Activated CD4-positive, alpha-beta T cell treated with anti-CD3 and anti-CD28 coated beads for 48 hours (primary cell): ENCODE measurements at places on chromosomes 1 and 21.

DNA sequence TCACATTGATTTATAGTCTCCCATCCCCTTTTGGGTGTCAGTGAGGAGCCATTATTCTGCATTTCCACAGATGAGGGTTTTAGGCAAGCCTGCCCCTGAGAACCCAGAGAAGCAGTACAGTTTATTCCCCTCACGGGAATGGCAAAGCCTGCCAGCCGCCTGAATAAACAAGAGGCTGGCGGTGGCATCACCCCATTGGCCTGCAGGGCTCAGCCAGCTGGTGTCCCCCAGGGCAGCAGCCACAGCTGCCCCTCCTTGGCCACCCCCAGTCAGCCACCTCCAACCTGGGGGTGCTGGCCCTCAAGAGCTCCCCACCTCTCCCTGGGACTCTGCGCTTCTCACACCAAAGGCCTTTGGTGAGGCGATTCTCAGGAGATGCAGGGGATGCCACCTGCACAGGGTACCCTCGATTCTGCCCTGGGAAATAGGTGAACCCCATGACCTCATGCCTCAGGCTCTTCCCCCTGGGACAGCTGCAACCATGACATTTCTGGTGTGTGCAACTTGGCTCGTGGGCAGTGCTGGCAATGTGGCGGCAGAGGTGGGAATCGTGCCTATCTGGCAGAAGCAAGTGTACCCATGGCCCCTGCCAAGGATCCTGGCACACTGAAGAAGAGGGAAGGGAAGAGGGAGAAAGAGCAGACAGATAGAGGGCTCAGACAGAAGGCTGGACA lies 14.0 kb downstream of the OLFML2B start:
- no peak for DNase-seq

DNA sequence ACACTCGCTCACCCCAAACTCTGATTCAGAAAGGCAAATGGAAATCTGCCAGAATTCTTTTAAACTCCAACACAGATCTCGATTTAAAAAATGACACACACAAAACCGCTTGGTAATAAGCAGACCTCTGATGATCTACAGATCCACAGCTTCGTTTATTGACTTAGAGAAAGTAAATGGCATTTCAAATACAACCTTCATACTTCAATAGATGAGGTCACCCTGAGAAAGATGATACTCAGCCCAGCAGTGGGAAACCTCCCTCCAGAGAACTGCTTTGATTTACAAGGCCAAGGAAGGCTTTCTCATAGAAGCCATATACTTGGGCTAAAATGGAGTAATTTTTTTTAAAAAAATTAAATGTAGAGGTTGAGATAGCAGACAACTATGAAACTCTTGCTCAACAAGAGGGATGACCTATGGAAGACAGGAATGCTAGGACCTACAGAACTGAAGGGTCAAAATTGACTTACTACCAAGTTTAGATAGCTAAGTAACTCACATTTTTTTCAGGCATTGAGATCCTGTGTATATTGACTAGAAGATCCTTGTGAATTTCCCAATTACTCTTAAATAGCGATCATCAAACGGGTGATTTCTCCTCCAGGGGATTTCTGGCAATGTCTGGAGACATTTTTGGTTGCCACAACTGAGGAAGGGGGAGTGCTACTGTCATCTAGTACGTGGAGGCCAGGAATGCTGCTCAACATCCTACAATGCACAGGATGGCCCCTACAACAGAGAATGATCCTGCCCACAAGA lies 143.9 kb downstream of the CLIC6 start:
- no peak for DNase-seq

GRCh38 chr1:211939876-211940468 lies 95.4 kb downstream of the INTS7 start:
- peak; percentile 73 for DNase-seq

DNA sequence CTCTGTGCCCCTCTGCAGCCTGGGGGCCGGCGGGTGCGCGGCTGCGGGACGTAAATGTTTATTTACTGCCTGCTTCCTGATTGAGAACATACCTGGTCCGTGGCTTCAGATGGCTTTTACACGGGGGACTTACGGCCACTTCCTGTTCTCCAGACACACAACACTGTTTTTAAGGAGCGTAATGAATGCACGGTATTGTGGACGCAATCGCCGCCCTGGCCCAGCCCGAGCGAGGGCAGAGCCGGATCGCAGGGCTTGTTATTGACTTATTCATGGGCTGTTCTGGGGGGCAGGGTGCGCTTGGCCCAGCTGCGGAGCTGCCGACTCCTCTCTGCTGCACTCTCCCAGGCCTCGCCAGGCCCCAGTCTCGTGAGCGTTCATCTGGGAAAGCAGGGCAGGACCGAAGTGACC lies 52.8 kb upstream of the ACTRT2 start:
- DNase-seq: no peak

DNA sequence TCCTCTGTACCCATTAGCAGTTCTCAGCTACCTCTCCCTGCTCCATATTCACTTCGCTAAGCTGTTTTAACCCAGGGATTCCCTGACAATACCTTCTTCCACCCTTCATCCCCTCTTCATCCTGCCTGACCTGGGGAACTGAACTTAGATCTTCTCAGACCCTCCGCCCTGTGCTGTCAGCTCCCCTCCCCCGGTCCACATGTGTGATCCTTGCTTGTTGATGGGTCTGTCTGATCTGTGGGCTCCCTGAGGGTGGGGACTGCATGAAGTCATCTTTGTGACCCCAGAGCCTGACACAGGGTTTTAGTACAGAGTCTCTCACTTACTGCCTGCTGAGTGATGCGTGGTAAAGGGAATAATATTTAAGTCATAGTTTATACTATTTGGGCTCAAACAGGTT lies 11.8 kb downstream of the CHAF1B start:
- DNase-seq: no peak

GRCh38 chr1:211259638-211260126 lies 516 bp downstream of the RCOR3 start:
- DNase-seq: no peak

GRCh38 chr1:204520834-204521709 lies 4.9 kb downstream of the MDM4 start:
- DNase-seq: peak; percentile 58

DNA sequence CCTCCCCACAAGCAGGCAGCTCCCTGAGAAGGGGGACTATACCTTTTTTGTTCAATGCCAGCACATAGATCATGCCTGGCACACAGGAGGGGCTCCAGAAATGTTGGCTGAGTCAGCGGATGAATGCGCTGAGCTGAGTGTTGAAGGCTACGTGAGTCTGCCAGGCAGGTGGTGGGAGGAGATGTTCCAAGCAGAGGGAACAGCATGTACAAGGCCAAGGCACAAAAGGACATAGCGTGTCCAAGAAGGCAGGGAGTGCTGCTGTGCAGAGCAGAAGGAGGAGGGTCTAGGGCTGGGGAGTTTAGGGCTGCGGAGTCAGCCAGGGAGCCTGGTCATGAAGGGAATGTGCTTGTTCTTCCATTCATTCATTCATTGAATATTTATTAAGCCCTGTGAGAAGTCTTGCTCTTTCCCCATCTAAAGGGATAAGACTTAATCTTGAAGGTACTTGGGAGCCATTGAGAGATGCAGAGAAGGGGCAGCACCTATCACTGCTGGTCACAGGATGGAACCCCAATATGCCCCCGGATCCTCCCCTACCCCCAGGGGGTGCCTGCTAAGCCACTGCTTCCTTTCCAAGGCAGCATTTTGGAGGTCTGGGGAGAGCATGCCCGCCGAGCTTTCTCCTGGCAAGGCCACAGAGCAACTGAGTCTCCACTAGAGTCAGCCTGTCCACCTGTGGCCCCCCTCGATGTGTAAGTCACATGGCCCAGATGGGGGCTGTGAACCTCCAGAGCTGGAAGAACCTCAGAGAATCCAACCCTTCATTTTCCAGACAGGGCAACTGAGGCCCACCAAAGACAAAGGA lies 31.2 kb upstream of the LAPTM5 start:
- DNase-seq: no peak

GRCh38 chr21:27741736-27742135 lies 774.8 kb upstream of the ADAMTS5 start:
- DNase-seq: no peak

DNA sequence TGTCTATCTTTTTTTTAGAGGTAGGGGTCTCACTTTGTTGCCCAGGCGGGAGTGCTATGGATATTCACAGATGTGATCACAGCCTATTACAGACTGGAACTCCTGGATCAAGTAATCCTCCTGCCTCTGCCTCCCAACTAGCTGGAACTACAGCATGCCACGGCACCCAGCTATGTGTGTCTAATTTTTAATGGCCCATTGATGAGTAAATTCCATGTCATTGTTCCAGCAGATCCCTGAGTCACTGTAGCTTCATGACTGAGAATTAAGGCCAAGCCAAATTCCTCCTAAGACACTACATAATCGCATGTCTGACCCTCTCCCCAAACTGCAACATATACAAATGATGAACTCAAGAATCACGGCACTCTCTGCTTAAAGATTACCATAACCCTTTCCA lies 84.2 kb upstream of the RGS2 start:
- DNase-seq: no peak

DNA sequence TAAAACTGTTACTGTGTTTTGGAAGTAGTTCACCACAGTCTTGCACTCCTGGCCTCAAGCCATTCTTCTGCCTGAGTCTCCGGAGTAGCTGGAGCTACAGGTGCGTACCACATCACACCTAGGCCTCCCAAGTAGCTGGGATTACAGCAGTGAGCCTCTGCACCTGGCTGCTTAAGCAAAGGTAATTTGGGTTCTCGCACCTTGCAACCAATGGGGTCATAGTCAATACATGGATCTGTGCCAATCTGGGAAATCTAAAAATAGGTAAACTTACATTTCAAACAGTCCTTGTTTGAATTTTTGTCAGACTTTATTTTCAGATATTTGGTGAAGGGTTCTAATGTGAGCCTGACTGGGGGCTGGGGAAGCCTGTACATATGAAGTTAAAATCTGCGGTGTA lies 466.5 kb downstream of the PCP4 start:
- no peak for DNase-seq

GRCh38 chr1:183226963-183227362 lies 40.9 kb downstream of the LAMC2 start:
- no peak for DNase-seq

DNA sequence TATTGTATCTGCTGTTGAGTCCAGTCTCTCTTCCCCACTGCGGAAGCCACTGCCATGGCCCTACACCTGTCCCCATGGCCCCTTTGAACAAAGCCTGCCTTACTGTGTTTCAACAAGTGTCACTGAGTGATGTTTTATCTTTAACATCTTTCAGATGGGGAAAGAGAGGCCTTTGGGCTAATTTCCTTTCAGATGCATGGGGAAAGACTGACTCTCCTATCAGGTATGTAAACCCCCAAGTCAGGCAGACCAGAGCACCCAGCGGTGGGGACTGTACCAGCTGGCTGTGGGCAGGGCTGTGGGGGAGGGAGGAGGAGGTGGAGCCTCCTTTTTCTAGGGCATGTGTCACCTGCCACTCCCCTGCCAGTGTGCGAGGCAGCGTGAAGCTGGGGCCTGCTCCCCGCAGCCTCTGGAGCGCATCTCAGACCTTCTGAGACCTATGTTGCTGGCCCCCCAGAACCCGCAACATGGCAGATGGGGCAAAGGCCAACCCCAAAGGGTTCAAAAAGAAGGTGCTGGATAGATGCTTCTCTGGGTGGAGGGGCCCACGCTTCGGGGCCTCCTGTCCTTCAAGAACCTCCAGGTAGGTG lies at the start of gene PLA2G2F:
TSS of gene PLA2G2F (plus strand) at position 363 of the 590 bp plus-strand sequence. CDS start at position 468, 105 bp downstream.
- DNase-seq: no peak

- no peak for DNase-seq
Measured at GRCh38 chr1:212119397-212119837, 83.9 kb downstream of the DTL start.

DNA sequence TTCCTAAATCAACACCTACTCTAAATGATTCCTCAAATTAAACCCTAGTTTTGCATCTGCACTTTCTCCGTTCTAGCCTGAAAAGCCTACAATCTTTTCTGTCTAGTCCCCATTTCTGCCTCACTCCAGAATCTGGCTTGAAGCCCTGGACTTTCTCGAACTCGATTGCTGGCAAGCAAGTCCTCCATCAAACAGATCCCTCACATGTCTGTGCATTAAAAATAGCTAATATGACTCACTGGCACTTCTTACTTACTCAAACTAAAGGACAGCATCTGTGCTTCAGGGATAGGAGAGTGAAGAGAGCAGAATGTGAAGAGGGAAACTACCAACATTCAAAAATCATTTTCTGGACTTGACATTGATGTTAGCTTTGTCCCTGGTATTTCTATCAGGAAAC lies 51.8 kb upstream of the CXADR start:
- no peak for DNase-seq

DNA sequence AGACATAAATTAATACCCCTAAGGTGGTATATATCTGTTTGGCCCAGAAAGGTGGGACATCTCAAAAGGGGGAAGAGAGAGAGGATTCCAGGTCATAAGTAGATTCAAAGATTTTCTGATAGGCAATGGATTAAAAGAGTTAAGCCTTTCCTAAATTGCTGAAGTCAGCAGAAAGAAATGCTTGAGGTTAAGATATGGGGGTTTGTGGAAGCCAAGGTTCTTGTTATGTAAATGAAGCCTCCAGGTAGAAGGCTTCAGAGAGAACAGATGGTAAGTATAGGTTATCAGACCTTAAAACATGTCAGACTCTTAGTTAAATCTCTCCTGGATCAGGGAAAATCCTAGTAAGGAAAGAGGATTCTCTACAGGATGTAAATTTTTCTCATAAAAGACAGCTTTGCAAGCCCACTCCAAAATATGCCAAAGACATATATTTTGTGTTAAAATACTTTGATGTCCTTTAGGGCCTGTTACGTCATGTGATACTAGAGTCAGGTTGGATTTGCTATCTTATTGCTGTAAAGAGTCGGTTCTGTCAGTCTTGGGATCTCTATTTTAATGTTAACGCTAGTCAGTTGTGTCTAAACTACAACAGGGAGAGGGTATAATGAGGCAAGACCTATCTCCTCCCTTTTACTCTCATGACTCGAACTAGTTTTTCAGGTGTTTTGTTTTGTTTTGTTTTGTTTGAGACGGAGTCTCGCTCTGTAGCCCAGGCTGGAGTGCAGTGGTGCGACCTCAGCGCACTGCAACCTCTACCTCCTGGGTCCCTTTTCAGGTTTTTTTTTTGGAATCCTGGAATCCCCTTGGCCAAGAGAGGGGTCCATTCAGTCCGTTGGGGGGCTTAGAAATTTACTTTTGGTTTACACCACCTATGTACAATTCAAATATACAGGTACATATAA lies 30.6 kb downstream of the RGS2 start:
- no peak for DNase-seq

- DNase-seq: no peak
Measured at GRCh38 chr1:53165408-53165961, 23.0 kb upstream of the SLC1A7 start.

GRCh38 chr1:97502360-97502759 lies 418.5 kb downstream of the DPYD start:
- no peak for DNase-seq

- peak; percentile 70 for DNase-seq
Measured at GRCh38 chr1:206581571-206581981, 30.7 kb downstream of the EIF2D start.
